Ammon's horn (tissue), 1 donor: ENCODE measurements at places on chromosomes 2 and 18.

GRCh38 chr2:149068996-149069888 lies 30.7 kb downstream of the LYPD6B start:
- DNase-seq = no peak

GRCh38 chr2:68723181-68723580 lies 11.4 kb upstream of the ARHGAP25 start:
- no peak for DNase-seq

- DNase-seq = no peak
Observed at GRCh38 chr2:55155206-55155605, 76.9 kb downstream of the CLHC1 start.

- no peak for DNase-seq
Observed at GRCh38 chr2:120629241-120629895, 106.3 kb upstream of the GLI2 start.

DNA sequence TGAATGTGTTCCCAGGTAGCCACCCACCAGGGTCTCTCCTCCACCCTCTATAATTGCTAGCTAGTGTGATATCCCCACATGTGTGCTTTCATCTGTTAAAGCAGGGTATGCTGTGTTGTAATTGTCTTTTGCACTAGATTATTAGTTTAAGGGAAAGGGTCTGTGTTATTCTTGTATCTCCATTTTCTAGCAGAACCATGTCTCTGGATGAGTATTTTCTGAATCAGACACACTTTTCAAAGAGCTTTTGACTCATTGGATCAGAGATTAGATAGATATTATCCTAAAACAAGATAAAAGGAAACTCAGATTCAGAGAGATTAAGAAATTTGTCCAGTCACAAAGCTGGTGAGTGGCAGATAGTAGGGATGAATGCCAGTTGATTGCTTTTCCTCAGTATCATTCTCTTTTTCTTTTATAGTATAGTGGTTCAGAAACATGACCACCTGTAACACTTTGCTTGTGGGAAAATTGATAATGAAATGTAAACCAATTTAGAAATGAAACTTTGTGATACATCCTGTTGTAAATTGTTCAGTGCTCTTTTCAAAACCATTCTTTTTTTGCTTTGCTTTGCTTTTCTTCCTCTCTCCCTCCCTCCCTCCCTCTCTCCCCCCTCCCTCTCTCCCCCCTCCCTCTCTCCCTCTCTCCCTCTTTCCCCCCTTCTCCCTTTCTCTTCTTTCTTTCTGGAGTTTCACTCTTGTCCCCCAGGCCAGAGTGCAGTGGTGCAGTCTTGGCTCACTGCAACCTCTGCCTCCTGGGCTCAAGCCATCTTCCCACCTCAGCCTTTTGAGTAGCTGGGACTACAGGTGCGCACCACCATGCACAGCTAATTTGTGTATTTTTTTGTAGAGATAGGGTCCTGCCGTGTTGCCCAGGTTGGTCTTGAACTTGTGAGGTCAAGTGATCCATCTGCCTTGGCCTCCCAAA lies 7.4 kb downstream of the MIB1 start:
- DNase-seq = no peak

- DNase-seq = no peak
Observed at GRCh38 chr2:38095996-38096861, 20.3 kb upstream of the CYP1B1 start.

- no peak for DNase-seq
Observed at GRCh38 chr2:177273408-177273807, 8.9 kb upstream of the NFE2L2 start.

GRCh38 chr2:139369423-139370409 lies 589.5 kb upstream of the NXPH2 start:
- no peak for DNase-seq

- DNase-seq = no peak
Observed at GRCh38 chr2:3298191-3298590, 79.4 kb downstream of the EIPR1 start.

DNA sequence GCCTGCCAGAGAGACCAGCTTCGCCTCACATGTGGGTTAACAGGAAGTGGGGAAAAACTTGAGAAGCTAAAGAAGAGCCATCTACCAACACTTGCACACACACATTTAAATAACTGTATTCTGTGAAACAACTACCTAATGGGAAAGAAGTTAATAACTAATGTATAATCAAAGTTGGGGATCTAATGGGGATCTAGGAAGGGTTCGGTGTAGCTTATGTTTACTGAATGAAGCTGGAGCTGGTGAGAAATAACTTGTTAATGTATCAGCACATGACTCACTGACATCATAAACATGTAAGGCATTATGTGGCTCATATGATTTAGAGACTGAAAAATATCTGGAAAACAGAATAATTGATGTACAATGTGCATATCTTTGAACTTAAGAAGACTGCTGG lies 421.3 kb upstream of the NXPH2 start:
- no peak for DNase-seq

GRCh38 chr2:70902067-70902442 lies 33.6 kb upstream of the ATP6V1B1 start:
- no peak for DNase-seq

GRCh38 chr2:47631792-47632398 lies 151.1 kb upstream of the MSH6 start:
- DNase-seq = no peak

GRCh38 chr2:239118675-239119211 lies 270.9 kb downstream of the TWIST2 start:
- DNase-seq = no peak

- DNase-seq = no peak
Observed at GRCh38 chr18:11118051-11118766, 31.2 kb downstream of the PIEZO2 start.

GRCh38 chr2:217459680-217460405 lies 543.0 kb downstream of the TNS1 start:
- no peak for DNase-seq

DNA sequence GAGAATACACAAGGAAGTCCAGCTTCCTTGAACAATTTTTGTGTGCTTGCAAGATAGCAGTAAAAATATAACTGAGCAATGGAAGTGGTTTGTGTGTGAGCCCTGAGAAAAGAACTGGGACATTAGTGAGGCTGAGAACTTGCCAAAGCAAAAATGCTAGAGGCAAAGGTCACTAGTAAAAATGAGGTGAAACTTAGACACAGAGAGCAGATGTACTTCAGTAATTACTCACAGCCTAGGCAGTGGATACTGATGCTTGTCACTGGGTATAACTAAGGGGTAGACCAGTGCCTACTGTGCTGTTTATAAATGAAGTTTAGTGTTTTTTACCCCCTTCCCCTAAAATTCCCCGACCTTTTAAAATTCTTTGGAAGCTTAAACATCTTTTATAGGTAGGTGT lies 450.1 kb downstream of the LPIN1 start:
- no peak for DNase-seq

GRCh38 chr2:49480520-49480919 lies 326.2 kb upstream of the FSHR start:
- DNase-seq = no peak

DNA sequence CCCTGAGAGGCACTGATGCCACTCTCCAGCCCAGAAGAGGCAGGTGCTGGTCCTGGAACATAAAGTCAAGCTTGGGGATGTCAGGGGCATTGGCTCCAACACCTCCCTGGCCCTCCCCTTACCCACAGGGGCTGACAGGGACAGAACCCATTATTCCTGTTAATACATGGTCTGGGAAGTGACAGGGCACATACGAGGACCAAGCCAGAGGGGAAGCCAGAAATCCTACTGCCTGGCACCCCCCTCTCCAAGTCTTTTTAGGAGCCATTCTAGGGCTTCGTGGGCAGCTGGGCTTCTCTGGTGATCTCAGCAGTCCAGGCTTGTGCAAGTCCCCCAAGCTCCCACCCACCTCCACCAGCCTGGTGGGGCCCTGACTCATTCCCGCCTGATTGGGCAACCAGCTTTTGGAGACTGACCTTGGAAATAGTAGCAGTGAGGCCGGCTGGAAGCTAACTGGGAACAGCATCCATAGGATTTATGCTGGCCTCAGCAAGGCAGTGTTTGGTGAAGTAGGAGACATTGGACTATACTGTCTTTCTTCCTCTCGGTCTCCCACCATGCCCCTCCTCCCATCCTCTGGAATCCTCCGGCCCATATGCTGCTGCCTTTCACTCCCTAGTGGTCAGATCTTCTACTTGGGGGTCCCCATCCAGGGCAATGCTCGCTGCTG lies 86.4 kb upstream of the HK2 start:
- DNase-seq = no peak

DNA sequence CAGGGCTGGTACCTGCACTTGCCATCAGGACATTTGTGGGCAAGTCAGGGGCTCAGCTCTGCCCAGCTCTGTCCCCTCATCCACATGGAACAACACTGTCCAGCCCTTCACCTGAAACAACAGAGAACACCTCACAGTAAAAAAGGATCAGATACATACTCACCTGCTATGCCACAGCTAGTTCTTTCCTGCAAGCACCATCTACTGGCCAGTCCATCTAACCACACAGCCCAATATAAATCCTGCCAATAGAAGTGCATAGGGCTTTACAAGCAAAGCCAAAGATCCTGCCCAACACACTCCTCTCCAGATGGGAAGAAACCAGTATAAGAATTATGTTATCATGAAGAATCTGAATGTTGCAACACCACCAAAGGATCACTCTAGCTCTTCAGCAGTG lies 52.2 kb upstream of the GALNT13 start:
- no peak for DNase-seq
